ENCODE measurements at places on chromosomes 6 and 20.

DNA sequence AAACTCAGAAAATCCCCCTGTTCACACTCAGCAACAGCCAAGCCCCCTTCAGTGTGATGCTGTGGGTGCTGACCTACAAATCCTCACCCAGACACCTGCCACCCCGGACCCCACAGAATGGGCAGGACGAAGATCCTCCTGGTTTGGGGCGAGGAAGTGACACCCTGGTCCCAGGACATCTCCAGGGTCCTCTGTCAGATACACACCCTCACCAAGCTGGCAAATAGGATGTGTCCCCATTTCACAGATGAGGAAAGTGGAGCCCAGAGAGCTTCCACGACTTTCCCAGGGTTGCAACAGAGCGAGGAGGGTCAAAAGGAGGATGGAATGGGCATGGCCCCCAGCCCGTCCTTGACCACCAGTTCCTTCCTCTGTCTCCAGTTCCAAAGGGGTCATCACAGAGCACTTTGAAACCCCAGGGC lies 92.0 kb upstream of the AFDN start:
- DNase-seq: no peak

GRCh38 chr20:17661121-17661744 lies 20.8 kb downstream of the RRBP1 start:
- DNase-seq: no peak

GRCh38 chr6:170210026-170210390 lies 80.9 kb downstream of the DLL1 start:
- DNase-seq: no peak

DNA sequence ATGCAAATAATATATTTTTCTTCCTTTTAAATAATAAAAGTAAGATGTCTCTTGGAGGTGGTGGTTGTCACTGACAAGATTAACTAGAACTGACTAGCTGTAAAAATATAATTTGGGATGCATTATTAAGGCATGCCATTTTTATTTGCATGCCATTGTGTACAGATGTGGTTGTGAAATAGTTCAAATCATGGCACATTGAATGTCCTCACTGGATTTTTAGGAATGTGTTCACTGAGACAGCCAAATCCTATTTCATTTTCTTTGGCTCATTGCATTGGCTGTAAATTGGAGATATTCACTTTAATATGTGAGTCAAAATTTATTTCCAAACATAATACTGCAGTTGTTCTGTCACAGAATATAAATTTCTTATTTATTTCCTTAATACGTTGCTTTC lies 62.3 kb downstream of the ESR1 start:
- no peak for DNase-seq

All from NCI-H1436 (cell line).